HFFc6 (cell line): ENCODE measurements at places on chromosomes 3 and 15. TPM values are rescaled to one million over a fixed set of nuclear protein-coding genes. Genes with fewer than 3 reads are reported as not detected.

GRCh38 chr3:154013736-154014135, 107.5 kb upstream of the ARHGEF26 start:
- no peak for DNase-seq

- DNase-seq = no peak
Measured at GRCh38 chr3:120399372-120399771, 50.2 kb upstream of the LRRC58 start.

DNA sequence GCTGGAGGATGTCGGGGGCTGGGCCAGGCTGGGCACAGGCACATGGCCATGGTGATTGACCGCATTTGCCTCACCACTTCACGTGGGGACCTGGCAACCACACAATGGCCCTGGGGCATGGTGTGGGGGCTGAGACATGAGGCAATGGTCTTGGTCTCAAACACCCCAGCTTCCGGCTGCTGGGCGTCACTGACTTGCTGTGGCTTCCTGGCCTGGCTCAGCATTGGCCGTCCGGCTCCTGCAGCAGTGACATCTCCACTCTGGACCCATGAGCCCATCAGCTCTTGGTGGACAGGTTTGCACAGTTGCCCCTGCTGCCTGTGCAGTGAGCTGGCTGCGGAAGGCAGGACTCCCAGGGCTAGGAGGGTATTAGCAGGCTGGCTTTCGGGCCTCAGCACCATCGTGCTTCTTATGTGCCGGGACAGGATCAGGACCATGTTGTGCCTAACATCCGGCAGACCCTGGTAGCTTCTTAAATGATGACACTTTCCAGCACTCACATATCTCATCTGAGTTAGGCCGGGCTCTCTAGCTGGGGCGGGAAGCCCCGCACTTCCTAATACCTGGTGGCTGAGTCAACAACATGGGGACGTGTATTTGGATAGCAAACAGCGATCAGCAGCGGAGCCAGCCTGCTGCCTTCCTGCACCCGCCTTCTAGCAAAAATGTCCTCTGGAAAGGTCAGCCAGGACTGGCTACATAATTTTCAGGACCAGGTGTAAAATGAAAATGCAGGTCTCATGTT, 34.1 kb downstream of the ZNF710 start:
- no peak for DNase-seq

DNA sequence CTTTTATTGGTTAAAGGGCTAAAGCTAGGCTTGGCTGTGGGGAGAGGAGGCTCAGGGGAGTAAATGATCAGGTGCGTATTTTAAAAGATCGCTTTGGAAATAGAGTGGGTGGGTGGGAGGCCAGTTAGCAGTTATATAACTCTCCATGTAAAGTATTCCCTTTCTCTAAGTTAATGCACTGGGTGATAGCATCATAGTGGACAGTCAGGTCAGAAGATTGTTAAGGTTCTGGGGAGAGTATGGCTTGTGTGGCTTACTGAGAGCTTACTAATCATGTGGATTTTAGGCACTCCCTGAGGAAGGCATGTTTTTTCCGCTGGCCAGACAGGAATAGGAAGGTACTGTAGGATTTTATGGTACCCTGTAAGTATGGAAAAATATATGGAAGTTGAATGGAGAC, 6.3 kb upstream of the EIF3J start:
- peak; percentile 3 for DNase-seq

GRCh38 chr3:73685061-73685460, 60.3 kb upstream of the PDZRN3 start:
- DNase-seq = no peak

- DNase-seq = no peak
Measured at GRCh38 chr3:157166115-157166514, 6.2 kb upstream of the CCNL1 start.

DNA sequence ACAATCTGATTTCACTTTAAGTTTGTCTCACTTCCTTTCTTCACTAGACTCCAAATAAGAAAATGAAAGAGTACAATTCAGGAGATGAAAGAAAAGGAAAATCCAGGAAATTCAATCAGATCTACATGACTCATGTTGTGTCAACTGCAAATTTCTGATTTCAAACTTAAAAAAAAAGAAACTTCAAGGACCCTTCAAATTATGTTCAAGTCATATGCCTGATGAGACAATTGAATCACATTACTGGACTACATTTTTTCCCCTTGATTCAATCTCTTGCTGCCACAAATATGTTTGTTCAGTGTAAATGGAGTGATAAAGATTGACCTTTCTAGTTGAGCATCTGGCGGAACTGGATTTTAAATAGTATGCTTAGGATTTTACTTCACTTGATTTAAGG, 37.4 kb downstream of the FRMD5 start:
- peak; percentile 83 for DNase-seq

GRCh38 chr3:108931035-108931434, 22.6 kb downstream of the GUCA1C start:
- DNase-seq = no peak

- DNase-seq = peak; percentile 43
Measured at GRCh38 chr3:126355777-126356372, 1.3 kb downstream of the KLF15 start.

DNA sequence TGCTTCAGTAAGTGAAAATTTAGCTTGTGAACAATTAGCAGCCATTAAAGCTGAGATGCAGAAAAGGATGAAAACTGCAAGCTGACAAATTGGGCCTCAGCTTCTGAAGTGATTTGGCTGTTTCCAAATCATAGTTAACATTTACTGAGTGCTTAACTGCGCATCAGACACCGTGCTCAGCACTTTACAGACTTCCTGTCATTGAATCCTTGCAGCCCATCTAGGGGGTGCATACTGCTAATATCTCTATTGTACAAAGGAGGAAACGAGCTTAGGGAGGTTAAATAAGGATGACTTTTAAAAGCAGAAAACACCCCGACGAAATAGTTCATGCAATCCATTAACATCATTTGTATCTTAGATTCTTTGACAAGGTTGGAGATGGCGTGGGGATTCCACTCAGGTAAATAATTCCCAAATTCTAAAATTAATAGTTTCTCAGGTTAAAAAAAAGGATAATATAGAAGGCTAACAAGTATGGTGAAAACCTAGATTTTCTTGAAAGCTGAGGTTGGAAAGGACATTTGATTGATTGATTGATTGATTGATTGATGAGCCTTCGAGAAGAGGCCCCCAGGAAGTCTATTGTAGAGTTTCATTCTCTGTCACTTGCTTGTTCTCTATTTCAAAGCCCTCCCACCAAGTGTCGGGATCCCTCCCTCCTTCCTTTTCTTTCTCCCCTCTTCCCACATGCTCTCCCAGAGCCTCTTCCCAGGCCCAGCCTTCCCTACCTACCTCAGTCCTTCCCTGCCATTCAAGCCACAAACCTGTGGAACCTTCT, 23.5 kb upstream of the EPHB3 start:
- no peak for DNase-seq

GRCh38 chr3:127450331-127450730, 140.2 kb downstream of the TPRA1 start:
- DNase-seq = no peak

GRCh38 chr15:35126236-35126635, 41.1 kb upstream of the NANOGP8 start:
- no peak for DNase-seq

DNA sequence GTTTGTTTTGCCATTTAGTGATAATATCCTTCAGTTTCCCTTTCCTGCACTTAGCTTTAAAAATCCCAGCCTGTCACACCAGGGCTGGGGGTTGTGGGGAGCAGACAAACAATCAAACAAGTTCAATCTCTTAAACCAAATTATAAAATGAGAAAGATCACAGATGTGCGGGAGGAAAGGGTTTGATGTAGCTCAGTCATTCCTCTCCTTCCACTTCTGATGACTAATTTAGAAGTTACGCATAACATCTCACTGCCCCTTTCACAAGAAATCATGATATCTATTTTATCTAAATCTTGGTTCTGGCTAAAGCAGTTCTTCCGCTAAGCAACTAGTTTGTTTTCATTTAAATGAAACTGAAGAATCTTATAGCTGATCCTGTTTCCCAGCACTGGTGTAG, 34.1 kb upstream of the ATG7 start:
- DNase-seq = peak; percentile 89

DNA sequence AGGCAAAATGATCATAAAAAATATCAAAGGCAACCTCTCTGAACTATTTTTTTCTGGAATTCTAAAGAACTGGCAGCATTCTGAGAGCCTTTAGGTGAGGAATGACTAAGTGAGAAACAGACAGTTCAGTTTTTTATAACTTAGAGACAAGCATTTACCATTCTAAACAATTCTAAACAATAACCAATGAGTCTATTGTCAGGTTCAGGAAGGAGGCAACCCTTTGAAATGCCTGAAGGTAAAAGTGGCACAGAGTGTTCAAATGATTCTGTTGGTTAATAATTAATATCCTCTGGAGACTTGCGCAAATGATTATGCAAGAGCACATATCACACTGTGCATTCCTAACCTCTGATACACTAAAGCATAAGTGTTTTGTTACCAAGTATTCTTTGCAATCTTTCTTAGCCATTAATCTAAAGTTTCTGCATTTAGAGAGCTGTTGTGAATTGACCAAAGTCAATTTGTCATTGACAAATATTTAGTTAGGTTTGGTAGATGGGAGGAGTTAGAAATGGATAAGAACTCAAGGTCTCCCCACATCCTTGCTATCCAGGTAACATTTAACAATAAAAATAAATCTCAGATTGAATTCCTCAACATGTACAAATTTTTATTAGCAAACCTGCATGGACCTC, 9.2 kb upstream of the TGFBR2 start:
- peak; percentile 67 for DNase-seq

DNA sequence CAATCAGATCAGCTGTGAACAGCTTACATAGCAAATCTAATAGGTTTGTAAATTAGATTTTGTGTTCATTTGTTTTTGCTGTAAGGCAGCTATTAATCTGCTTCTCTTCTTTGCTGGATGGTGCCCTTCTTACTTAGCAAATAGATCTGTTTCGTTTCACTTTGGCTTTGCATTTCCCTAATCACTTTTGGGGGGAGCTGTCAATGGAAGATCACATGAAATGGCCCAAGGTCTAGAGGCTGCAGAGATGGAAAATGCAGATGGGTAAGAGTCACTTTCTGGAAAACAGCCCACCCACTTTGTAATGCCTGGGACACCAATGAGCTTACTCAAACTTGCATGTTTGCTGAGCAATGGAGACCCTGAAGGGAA, 36.4 kb downstream of the ST8SIA2 start:
- peak; percentile 8 for DNase-seq

GRCh38 chr3:34178415-34178814, 380.0 kb downstream of the PDCD6IP start:
- no peak for DNase-seq

DNA sequence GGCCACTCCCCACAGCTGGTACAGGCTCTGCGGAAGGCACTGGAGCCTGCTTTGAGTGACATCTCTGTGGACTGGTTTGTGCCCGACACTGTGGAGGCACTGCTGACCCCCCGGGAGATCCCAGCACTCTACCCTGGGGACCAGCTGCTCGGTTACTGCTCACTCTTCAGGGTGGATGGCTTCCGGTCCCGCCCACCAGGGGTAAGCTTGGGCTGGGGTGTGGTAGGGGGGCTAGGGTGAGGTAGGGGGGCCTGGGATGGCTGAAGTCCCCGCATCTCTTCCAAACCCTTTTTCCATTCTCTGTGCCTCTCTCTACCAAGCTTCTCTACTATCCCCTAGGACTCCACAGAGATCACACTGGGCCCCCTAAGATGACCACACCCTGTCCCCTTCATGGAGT, 7.8 kb downstream of the VWA5B2 start:
- DNase-seq = no peak

- DNase-seq = no peak
Measured at GRCh38 chr3:22115581-22115980, 364.6 kb upstream of the ZNF385D start.

DNA sequence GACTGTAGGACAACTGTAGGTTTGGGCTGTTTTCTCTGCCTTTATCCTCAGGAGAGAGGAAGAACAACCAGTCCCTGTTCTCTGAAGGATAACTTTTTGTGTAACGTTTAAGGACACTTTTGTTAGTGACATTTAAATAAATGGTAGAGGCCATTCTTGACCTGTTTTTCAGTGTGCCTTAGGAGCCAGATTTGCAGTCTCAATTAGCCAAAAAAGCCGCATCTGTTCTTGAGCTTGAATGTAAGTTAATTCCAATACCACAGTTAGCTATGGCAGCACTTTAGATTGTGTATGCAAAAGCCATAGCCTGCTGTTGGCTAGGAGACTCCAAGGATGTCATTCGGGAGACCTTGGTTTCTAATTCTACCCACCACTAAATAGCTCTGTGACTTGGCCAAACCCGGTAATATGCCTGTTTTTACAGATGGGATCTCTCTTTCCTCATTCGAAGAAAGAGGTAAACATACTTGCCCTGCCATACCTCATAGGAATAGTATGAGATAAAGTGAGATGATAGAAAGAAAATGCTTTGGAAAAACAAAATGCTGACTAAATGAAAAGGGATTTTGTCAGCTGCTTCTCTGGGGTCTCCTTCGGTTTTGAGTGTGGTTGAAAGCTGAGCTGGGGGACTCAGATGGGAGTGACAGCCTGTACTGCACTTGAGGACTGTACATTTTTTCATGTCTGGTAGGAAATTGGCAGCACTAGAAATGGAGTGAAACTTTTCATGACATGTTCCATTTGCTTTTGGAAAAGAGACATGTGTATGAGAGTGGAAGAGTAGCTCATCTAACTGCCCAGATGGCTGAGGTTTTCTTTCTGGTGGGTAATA, 57.3 kb upstream of the ROPN1 start:
- no peak for DNase-seq

GRCh38 chr3:64555351-64555750, 132.4 kb downstream of the ADAMTS9 start:
- DNase-seq = no peak

GRCh38 chr3:169280010-169280585, 383.4 kb downstream of the MECOM start:
- no peak for DNase-seq

Gene FSIP1
- 1.4 to 2.0 TPM (median 1.4 TPM) in 3 replicates for total RNA-seq

Gene SLC24A5
- not detected in 3 replicates for total RNA-seq

Gene GMNC
- total RNA-seq = 0.04 to 0.11 TPM in 2 of 3 replicates, not detected in the other

Gene SOX14
- not detected in 2 replicates for total RNA-seq

Gene ACTRT3
- 2.0 to 3.5 TPM (median 3.4 TPM) in 3 replicates for total RNA-seq

Gene C3orf85
- total RNA-seq = not detected in 3 replicates

Gene MON1A
- total RNA-seq = 14.4 to 19.4 TPM (median 16.8 TPM) in 3 replicates

Gene CAMKV
- total RNA-seq = not detected in 3 replicates

Gene GOLGA8G
- not detected in 3 replicates for total RNA-seq

Gene CORO2B
- total RNA-seq = 7.9 to 10.4 TPM (median 9.4 TPM) in 3 replicates

Gene ANKRD63
- not detected in 2 replicates for total RNA-seq

Gene GADL1
- total RNA-seq = not detected in 3 replicates

Gene MINDY2
- 29.3 to 31.6 TPM (median 30.2 TPM) in 3 replicates for total RNA-seq

Gene SLC7A14
- total RNA-seq = 0.14 to 0.57 TPM (median 0.36 TPM) in 3 replicates
